ENCODE measurements at places on chromosomes 7 and 10. TPM values are rescaled to one million over a fixed set of nuclear protein-coding genes. Genes with fewer than 3 reads are reported as not detected.

The GJD4 gene
- not detected for total RNA-seq

The MKX gene
- total RNA-seq: not detected

The CCL26 gene
- not detected for total RNA-seq

The UNC5B gene
- 1.7 TPM for total RNA-seq

The CYP2C19 gene
- total RNA-seq: not detected

The ANKRD61 gene
- total RNA-seq: 0.37 TPM

The GDF10 gene
- total RNA-seq: not detected

The SAP25 gene
- total RNA-seq: 1.6 TPM

The FZD1 gene
- total RNA-seq: 6.2 TPM

The SEMA3E gene
- not detected for total RNA-seq

The TSPAN12 gene
- 5.9 TPM for total RNA-seq

The PRKAR1B gene
- total RNA-seq: 18.6 TPM

The OR6V1 gene
- not detected for total RNA-seq

DNA sequence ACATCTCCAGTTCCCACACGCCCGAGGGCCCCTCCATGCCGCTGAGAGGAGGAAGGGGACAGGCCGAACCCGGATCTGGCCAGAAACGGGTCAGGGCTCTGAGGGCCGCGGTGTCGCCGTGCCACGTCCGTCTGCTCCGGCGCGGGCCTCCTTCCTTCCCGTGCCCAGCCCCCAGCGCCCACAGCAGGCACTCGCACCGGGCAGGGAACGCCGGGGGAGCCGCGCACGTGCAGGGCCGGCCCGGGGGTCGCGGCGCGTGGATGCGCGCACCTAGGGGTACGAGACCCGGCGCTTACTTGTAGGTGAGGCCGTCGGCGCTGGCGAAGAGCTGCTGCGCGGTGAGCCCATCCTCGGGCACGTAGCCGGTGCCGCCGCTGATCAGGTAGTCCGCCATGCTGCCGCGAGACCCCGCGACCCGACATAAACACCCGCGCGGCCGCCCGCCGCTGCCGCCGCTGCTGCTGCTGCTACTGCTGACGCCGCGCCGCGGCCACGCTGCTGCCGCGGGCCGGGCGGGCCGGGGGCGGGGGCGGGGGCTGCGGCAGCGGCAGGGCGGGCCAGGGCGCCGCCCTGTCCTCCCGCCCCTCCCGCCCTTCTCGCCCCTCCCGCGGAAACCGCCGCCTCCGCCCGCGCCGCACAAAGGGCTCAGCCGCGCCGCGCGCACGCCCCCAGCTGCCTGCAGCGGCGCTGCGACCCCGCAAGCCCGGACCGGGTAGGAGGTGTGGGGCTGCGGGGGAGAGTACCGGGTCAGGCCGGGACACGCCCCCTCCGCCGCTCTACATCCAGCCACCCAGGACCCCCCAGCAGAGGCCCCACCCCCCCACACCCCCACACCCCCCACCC is 4.1 kb downstream of the IMPDH1 start:
- no peak for DNase-seq

DNA sequence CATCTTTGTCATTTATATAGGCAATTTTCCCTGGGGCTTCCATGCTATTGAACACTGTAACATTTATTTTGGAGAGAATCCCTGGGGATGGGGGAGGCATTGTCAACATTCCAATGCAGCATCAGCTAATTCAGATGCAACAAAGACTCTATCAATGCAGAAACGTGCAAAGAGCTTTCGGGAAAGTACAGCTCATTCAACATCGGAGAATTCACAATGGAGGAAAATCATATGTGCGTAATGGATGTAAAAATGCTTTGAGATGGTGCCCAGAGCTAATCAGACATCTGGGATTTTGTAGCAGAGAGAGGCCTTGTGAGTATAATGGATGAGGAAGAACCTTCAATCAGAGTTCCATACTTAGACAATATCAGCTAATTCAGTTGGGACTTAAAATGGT is 28.3 kb upstream of the FIS1 start:
- no peak for DNase-seq

GRCh38 chr10:60629332-60629731 is 148.9 kb upstream of the CDK1 start:
- no peak for DNase-seq

DNA sequence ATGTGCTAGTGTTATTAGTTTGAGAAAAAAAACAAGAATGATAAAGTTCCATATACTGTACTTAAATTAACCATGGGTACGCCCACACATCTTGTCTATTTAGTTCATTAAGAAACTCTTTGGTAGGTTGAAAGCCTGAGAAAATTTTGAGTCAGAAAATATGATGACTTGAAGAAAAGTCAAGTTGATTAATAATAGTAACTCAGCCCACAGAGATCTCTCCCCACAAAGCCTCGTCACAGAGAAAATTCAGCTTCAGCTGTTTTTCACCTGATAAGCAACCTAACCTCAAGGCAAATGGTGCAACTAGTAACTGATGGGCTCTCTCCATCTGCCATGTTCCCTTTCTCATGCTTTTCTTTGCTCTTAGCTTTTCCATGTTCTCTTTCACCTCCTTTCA is 1021.6 kb downstream of the GATA3 start:
- DNase-seq: no peak

DNA sequence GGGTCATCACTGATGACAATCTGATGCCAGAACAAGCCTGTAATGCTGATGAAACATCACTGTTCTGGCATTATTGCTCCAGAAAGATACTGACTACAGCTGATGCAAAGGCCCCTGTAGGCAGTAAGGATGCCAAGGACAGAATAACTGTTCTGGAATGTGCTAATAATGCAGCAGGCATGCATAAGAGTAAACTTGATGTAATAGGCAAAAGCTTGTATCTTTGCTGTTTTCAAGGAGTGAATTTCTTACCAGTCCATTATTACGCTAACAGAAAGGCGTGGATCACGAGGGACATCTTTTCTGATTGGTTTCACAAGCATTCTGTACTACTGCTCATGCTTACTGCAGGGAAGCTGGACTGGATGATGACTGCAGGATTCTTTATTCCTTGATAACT is 18.7 kb downstream of the LCOR start:
- peak; percentile 9 for DNase-seq

GRCh38 chr10:91550021-91550420 is 82.8 kb downstream of the PPP1R3C start:
- DNase-seq: no peak

DNA sequence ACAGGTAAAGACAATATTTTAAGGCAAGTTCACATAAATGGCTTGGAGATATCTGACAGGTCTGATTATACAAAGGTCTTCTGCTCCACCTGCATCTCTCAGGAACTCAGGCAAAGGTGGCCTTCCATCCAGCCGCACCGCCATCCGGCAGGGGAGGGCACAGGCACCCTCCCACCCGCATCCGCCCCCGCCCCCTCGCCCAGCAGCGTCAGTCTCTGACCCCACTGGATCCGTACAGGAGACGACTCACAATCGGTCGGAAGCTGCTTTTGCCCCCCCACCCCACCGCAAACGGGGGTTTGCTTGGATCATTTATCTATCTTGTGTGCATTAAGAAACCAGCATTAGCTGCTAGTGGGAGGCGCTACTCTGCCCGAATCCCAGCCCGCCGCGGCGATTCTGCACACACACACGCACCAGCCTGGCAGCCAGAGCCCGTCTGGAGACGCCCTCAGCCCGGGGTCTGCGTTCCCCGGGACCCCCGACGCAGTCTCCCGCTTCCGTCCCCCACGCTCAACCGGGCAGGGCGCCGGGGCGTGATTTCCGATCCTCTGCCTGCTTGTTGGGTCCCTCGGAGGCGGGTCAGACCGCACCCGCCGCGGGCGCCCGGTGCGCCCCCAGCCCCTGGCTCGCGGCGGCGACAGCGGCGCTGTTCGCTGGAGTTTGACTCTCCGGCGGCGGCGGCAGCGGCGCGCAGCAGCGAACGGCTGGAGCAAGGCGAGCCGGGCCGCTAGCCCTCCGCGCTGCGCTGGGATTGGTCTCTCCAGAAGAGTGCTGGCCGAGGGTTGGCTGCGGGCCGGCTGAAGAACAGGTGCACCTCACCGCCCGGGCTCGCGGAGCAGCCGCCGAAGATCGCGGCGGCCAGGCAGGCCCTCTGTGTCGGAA is 820 bp upstream of the NRG3 start:
- DNase-seq: no peak

- DNase-seq: peak; percentile 9
Measured at GRCh38 chr7:4040109-4040928, 641.8 kb upstream of the FOXK1 start.

DNA sequence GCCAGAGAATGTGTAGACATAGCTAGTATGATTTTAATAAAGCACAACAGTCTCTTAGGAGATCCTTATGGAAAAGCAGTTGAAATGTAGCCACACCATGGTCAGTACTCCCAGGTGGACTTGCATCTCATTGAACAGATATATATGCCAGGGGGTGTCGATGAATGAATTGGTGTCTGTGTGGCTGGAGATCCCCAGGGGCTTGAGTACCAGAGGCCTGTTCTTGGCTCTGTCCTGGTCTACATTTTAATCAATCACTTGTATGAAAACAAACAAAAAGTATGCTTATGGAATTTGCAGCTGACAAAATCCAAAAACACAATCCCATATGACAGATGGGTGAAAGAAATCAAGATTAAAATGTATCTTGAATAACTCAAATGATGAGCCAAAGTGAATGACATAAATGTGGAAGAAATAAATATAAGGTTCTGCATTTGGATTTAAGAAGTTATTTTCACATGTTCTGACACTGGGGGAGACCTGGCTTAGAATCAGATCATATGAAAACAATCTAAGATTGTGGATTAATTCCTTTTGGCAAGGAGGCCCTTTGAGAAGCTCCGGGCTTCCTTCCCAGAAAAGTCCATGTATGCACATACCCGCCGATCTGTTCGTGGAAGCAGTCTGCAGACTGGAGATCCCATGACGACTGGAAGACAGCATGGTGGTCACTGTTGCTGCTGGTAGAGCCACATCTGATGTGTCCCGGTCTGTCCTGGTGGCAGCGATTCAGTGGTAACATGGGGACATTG is 15.6 kb downstream of the CLEC2L start:
- no peak for DNase-seq

DNA sequence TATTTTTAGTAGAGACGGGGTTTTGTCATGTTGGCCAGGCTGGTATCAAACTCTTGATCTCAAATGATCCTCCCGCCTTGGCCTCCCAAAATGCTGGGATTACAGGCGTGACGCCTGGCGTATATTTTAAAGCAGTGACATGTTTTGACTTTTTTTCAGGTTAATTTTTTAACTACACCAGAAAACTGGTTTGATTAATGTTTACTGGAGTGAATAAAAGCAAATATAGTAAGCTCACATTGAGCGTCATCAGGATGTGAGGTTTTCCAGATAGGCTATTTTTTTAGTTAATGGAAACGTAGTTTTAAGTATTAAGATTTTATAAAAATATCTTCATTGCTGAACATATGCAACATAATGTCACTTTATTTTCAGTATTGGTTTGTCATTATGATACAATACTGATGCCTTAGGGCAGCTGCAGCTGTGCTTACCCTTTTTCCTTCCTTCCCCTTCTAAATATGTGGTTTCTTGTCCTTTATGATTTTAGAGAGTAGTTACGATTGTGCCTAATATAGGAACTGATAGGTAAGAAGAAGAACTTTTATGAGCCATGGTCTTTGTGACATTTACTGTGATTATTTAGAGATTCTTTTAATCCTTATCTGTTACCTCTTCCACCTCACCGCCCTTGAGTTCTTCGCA is 37.3 kb downstream of the TMEM60 start:
- DNase-seq: no peak

GRCh38 chr10:119969609-119970008 is 77.1 kb downstream of the SEC23IP start:
- DNase-seq: no peak

DNA sequence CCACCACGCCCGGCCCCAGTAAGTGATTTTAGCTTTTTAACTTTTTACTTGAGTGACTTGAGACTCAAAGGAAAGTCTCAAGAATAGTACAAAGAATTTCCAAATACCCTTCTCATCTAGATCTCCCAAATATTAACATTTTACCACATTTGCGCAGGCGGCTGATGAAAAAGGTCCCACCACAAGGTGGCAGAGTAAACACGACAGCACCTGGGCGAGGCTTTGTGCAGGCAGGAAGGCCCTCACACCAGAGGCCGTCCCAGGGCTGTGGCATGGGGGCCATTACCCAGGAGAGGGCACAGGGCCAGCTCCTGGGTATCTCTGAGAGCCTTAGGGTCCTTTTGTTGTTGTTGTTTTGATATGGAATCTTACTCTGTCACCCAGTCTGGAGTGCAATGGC is 50.0 kb upstream of the WIPI2 start:
- no peak for DNase-seq

DNA sequence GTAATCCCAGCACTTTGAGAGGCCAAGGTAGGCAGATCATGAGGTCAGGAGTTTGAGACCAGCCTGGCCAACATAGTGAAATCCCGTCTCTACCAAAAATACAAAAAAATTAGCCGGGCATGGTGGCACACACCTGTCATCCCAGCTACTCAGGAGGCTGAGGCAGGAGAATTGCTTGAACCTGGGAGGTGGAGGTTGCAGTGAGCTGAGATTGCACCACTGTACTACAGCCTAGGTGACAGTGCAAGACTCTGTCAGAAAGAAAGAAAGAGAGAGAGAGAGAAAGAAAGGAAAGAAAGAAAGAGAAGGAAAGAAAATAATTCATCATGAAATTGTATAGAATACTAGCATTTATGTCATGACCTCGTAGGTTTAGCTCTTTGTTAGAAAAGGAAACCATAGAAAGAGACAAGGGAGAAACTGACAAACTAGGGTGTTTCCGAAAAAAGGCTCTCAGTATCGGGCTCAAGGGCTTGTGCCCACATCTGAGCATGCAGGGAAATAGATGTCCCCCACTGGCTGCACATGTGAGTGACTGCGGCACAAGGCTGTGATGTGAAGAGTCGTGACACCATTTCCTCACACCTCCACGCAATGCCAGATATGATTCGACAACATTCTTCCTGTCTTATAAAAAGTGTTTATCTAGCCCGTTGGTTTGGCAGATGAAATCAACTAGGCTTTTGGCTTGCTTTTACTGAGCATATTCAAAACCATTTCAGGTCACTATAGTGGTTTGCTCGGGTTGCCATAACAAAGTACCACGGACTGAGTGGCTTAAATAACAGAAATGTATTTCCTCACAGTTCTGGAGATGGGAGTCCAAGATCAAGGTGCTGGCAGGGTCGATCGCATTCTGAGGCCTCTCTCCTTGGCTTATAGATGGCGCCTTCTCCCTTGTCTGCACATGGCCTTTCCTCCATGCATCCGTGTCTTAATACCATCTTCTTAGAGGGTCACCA is 2.0 kb downstream of the SRGN start:
- DNase-seq: peak; percentile 32

- DNase-seq: no peak
Measured at GRCh38 chr10:43057231-43057711, 19.6 kb upstream of the RET start.

GRCh38 chr10:14674376-14675050 is 100.2 kb downstream of the FAM107B start:
- DNase-seq: no peak

- DNase-seq: no peak
Measured at GRCh38 chr7:38842746-38843145, 66.2 kb downstream of the VPS41 start.

DNA sequence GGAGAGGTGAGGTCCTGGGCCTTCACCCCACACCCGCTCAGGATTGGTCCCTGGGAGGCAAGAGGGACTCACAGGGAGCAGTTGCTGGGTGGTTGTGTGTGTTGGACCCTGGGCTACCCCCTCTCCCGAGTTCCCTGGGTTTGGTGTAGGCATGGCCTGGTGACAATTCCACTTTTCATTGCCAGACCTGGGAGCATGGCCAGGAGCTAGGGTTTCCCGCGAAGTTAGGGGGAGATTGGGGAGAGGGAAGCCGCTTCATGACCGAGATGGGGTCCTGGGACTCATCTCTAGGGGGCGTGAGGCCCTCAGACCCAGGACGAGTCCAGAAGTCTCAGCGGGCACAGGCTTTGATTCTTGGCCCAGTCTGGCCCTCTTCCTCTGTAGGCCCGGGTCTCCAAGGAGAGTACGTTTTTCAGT is 606 bp downstream of the PALD1 start:
- no peak for DNase-seq

- no peak for DNase-seq
Measured at GRCh38 chr7:27532314-27532713, 130.4 kb downstream of the HIBADH start.
